ENCODE measurements at places on chromosomes 13 and 19. TPM values are rescaled to one million over a fixed set of nuclear protein-coding genes. Genes with fewer than 3 reads are reported as not detected.

- no peak for DNase-seq
- no peak overlapping the region for H3K27ac ChIP-seq
- H3K4me3 ChIP-seq: no peak overlapping the region
- H3K4me1 ChIP-seq: no peaks in the 10 kb centered on the region
- H3K36me3 ChIP-seq: no peaks in the 10 kb centered on the region
Observed at GRCh38 chr13:48994706-48995105, 19.0 kb downstream of the FNDC3A start.

Gene IRGC
- not detected for total RNA-seq

Gene ZNF136
- total RNA-seq: 8.9 TPM

GRCh38 chr13:27250833-27251165 is 559 bp upstream of the RPL21 start:
- H3K27ac ChIP-seq: peak overlapping the region; percentile 95
- no peaks in the 10 kb centered on the region for H3K27me3 ChIP-seq
- DNase-seq: no peak
- peak overlapping the region; percentile 75 for H3K4me3 ChIP-seq
- H3K4me1 ChIP-seq: peaks cover 43% of the 10 kb centered on the region

Gene ZNF506
- total RNA-seq: 18.5 TPM

Gene PIP5K1C
- total RNA-seq: 180 TPM

Gene C19orf85
- not detected for total RNA-seq

DNA sequence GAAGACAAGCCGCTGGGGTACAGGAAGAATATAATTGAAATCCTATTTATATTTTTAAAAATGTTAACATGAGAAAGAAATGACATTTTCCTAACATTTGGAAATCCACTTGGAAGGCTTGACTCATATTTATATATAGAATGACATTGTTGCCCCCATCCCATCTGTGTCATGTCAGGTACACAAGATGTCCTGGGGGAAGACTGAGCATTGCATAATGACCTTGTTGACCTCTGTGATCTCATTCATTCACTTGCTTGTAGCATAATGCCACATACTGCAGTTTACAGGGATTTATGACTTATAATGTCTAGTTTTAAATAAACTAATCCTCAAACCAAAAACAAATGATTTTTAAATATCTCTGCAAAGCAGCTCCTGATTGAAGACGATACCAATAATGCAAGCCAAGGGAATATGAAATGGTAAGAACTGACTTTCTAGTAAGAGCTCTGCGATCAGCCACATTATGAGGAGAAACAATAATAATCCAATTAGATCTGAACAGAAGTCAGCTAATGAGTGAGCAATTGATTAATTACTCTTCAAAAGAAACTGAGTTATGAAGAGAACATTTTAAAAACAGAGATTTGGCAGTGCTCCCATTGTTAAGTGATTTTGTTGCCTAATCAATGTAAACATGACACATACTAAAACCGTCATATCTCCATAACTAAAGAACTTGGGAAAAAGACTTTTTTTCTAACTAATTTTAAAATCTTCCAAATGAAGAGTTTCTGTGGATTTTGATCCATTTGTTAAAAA is 21.2 kb upstream of the VWA8 start:
- no peak overlapping the region for H3K27ac ChIP-seq
- no peaks in the 10 kb centered on the region for H3K27me3 ChIP-seq
- no peaks in the 10 kb centered on the region for H3K4me1 ChIP-seq

DNA sequence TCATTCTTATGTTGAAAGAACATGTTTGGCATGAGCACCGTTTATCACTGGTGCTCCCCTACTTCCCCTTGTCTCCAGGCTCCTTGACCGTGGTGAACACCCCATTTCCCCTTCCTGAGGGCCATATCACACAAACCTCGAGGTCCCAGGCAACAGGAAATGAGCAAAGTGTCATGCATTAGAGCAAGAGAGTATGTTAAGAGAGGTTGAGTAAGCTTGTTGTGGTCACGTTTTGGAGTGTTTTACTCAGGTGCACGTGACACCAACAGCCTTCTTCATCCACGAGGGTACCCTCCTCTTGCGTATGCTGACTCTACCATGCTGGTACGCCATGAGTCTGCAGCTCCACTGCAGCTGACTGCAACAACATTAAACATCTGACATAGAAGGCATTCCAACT is 482.2 kb upstream of the NBEA start:
- no peak overlapping the region for H3K4me3 ChIP-seq
- no peaks in the 10 kb centered on the region for H3K27me3 ChIP-seq
- DNase-seq: peak; percentile 66
- H3K36me3 ChIP-seq: no peaks in the 10 kb centered on the region
- H3K4me1 ChIP-seq: peaks cover 23% of the 10 kb centered on the region

Gene CYP2S1
- total RNA-seq: 1.7 TPM

GRCh38 chr19:46726551-46726950 is 9.6 kb upstream of the PRKD2 start:
- no peak overlapping the region for H3K4me3 ChIP-seq
- no peak overlapping the region for H3K27ac ChIP-seq
- H3K27me3 ChIP-seq: no peaks in the 10 kb centered on the region

Gene ZNF829
- 5.4 TPM for total RNA-seq

DNA sequence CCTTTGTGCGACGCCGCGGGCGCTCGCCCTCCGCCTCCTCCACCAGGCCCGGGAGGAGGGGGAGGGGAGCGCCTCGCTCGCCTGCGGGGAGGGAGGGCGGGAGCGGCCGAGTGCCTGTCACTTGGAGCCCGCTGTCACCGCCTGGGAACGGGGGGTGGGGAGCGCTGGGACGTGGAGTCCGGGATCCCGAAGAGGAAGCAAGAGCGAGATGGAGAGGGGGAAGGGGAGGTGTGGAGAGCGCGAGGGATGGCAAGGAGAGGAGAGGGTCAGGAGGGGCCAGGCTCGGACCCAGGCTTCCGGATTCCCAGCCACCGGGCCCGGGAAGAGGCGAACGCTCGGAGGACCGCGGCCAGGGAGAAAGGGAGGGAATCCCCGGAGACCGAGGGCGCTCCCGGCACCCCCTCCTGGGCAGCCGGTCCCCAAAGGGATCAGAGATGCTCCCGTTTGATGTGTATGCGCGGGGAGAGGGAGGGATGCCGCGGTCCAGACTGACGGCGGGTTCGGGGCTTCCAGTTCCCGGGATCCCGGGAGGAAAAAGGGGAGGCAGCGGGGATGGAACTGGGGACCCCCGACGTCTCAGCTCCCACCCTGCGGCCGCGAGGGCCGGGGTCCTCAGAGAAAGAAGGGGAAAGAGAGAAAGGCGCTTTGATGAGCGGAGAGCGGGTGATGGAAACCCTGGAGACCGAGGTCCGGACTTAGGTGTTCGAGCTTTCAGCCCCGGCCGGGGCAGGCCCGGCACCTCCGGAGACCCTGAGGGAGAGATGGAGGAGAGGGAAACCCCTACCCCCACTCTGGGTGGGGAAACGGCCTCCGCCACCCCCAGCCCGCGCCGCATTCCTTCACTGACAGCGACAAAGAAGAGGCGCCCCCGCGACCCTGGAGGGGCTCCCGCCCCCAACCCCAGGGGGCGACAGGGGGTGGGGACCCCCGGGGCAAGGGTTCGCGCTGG is 4.7 kb upstream of the DPF1 start:
- peaks cover 18% of the 10 kb centered on the region for H3K27me3 ChIP-seq
- H3K27ac ChIP-seq: no peak overlapping the region
- no peak for DNase-seq
- H3K4me1 ChIP-seq: peaks cover 30% of the 10 kb centered on the region
- H3K4me3 ChIP-seq: peak overlapping the region; percentile 12

DNA sequence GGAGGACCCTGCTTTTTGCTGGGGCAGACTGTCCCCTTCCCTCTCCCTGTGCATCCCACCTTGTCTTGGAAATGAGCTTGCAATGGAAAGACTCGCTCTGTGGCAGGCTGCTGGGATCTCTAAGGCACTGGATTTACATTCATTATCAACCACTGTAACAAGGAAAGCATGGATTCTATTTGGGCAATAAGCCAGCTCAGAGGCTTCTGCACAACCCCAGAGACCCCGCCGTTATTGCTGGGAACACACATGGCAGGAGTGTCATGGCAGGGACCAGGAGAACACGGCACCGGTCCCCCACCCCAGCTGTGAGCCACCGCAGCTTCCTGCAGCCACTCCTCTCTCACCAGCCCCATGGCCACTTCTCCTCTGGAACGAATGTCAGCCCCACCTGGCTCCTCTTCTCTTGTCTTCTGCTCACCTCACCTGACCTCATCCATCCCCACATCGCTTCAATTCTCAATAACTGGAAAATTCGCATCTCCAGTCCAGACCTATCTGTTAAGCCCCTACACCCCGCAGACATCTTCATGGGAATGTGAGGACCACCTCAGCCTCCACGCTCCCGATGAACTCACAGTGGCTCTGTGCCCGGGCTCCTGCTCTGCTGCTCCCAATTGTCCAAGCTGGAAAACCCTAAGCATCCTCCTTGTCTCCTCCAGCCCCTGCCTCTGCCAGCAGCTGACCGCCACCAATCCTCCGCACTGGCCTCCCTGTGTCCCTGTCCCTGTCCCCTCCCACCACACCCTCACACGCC is 181.5 kb downstream of the USP12 start:
- no peak for DNase-seq
- H3K4me1 ChIP-seq: peaks cover 81% of the 10 kb centered on the region
- H3K36me3 ChIP-seq: no peaks in the 10 kb centered on the region
- H3K27me3 ChIP-seq: no peaks in the 10 kb centered on the region

DNA sequence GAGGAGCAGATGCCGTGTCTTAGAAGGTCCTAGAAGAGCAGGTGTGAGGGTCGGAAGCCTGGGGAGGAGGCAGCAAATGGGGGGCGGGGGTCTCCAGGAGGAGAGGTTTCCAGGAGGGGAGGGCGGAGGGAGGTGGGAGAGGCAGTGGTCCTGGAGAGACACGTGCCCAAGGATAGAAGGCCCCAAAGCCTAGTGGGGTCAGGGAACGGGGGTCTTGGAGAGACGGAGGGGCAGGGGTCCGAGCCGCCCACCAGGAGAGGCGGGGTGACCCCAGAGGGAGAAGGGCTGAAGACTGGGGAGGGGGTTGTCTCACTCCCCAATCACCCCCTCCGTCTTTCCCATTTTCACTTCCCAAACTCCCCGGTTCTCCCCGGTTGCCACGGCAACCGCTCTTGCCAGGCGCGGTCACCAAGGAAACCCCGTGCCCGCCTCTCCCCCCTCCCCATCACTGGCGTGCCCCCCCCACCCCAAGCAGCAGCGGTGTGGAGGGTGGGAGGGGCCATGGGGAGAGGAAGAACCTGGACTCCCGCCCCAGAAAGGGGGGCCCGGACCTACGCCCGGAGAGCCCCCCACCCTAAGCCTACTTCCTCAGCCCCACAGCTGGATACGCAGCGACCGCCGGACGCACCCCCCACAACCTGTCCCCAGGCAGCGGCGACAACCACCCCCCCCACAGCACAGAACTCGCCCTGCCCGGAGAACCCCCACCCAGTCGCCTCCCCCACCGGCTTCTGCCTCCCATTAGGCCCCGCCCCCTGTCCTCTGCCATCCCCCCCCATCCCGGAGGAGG is 988 bp downstream of the LRRC4B start:
- H3K36me3 ChIP-seq: no peaks in the 10 kb centered on the region
- peak overlapping the region; percentile 40 for H3K4me3 ChIP-seq
- H3K27me3 ChIP-seq: peaks cover 22% of the 10 kb centered on the region

- peak overlapping the region; percentile 67 for H3K27ac ChIP-seq
- no peaks in the 10 kb centered on the region for H3K4me1 ChIP-seq
- H3K36me3 ChIP-seq: no peaks in the 10 kb centered on the region
- peak overlapping the region; percentile 42 for H3K4me3 ChIP-seq
Observed at GRCh38 chr19:44260343-44260681, 626 bp downstream of the ZNF233 start.

Gene ACP5
- 15.7 TPM for total RNA-seq

GRCh38 chr19:36152352-36153091 is at the start of gene COX7A1:
COX7A1 (minus strand) TSS chr19:36152447; CDS start chr19:36152407, 40 bp downstream.
- H3K27ac ChIP-seq: peak within 1 kb of the TSS; percentile 97
- DNase-seq: peak; percentile 92
- H3K36me3 ChIP-seq: peaks cover 34% of the 10 kb centered on the region

Gene FUT3
- total RNA-seq: not detected

DNA sequence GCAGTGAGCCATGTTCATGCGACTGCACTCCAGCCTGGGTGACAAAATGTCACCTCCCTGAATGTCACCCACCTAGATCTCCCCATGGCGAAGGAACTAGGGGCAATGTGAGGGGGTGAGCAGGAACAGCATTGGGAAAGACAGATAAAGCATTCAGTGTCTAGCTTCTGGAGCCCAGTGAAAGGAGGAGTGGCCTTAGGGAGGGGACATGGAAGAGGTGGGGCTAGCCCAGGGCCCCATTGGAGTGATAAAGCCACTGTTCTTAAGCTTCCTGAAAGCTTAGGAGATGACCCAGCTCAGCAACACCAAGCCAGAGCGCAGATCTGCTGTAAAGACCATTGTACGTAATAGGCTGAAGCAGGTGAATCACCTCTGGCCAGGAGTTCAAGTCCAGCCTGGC is 13.0 kb upstream of the KCNN1 start:
- H3K4me1 ChIP-seq: peaks cover 40% of the 10 kb centered on the region
- no peak overlapping the region for H3K4me3 ChIP-seq
- no peaks in the 10 kb centered on the region for H3K36me3 ChIP-seq
- no peak for DNase-seq

Gene MRPL54
- total RNA-seq: 83.8 TPM

- H3K4me1 ChIP-seq: no peaks in the 10 kb centered on the region
- H3K36me3 ChIP-seq: peaks cover 17% of the 10 kb centered on the region
- H3K4me3 ChIP-seq: no peak overlapping the region
- no peaks in the 10 kb centered on the region for H3K27me3 ChIP-seq
- no peak for DNase-seq
Observed at GRCh38 chr13:49185264-49185663, 34.9 kb upstream of the MLNR start.

- DNase-seq: no peak
- peaks cover 31% of the 10 kb centered on the region for H3K36me3 ChIP-seq
- H3K4me1 ChIP-seq: no peaks in the 10 kb centered on the region
- no peak overlapping the region for H3K27ac ChIP-seq
Observed at GRCh38 chr13:100633461-100633860, 41.1 kb downstream of the TMTC4 start.

GRCh38 chr19:7899751-7900378 is 3.8 kb upstream of the MAP2K7 start:
- no peak overlapping the region for H3K4me3 ChIP-seq
- no peak for DNase-seq
- H3K36me3 ChIP-seq: peaks cover under 1% of the 10 kb centered on the region
- peaks cover 16% of the 10 kb centered on the region for H3K4me1 ChIP-seq
- H3K27me3 ChIP-seq: no peaks in the 10 kb centered on the region

Gene KMT2B
- total RNA-seq: 22.0 TPM

Gene PLD3
- total RNA-seq: 220 TPM

DNA sequence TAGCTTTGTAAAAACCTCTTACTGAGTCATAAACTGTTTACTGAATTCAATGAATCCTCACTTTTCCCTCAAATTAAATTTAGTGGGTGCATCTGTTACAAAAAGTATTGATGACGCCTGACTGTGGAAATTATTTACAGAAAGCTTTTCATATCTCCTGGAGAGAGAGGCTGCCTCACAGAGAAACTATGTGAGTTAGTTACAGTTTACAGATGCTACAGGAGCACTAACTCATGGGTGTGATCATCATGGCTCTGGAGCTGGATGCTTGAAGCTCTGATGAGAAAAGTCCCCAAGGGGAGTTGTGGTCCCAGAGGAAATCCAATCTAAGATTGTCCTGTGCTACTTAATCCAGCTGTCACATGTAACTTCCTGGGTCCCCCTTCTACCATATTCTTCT is 590.8 kb downstream of the LMO7 start:
- H3K4me1 ChIP-seq: no peaks in the 10 kb centered on the region
- H3K27me3 ChIP-seq: no peaks in the 10 kb centered on the region
- no peaks in the 10 kb centered on the region for H3K36me3 ChIP-seq
- DNase-seq: no peak
- no peak overlapping the region for H3K27ac ChIP-seq

- DNase-seq: no peak
- no peaks in the 10 kb centered on the region for H3K27me3 ChIP-seq
- H3K4me1 ChIP-seq: no peaks in the 10 kb centered on the region
- peaks cover 90% of the 10 kb centered on the region for H3K36me3 ChIP-seq
Observed at GRCh38 chr19:5240011-5240410, 100.6 kb downstream of the PTPRS start.
